ENCODE measurements at places on chromosomes 1 and 21. TPM values are rescaled to one million over a fixed set of nuclear protein-coding genes. Genes with fewer than 3 reads are reported as not detected.

REN gene
- not detected for total RNA-seq

PRR9 gene
- not detected for total RNA-seq

TMPRSS3 gene
- total RNA-seq: not detected

AZIN2 gene
- total RNA-seq: 0.60 TPM

ANGPTL3 gene
- not detected for total RNA-seq

GABPA gene
- total RNA-seq: 8.2 TPM

MX2 gene
- 0.03 TPM for total RNA-seq

GPR25 gene
- total RNA-seq: not detected

SPATA1 gene
- 0.43 TPM for total RNA-seq

TPTE gene
- not detected for total RNA-seq

WNT4 gene
- 0.67 TPM for total RNA-seq

LCE1D gene
- total RNA-seq: not detected

RNU1-1 gene
- total RNA-seq: not detected

GBP6 gene
- not detected for total RNA-seq

HAPLN2 gene
- 0.14 TPM for total RNA-seq

All from A549 treated with RU486 at 1 μM for 4 hours (cell line).